Erythroblast (primary cell): ENCODE measurements at places on chromosomes 1 and 21.
A peak's percentile ranks its signal among the peaks of the same experiment; 100 is the strongest.

DNA sequence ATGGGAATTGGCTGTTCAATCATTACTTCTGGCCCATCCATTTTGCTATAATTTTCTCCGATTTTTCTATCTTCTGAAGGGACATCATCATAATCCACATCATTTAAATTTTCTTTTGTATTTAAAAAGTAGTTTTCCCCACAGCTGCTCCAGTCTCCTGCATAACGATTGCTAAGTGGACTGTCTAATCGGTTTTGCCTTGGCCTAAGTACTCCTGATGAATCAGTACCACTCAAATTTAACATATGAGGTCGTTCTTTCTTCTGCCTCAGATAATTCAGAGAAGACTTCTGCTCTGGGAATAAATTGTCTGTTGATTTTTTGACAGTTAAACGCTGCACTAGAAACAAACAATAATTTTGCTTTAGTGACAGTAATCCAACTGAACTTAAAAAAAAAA is 41.9 kb downstream of the SYDE2 start:
- no peak for DNase-seq

GRCh38 chr1:221097479-221098281 is 218.4 kb downstream of the HLX start:
- DNase-seq: peak; percentile 6

DNA sequence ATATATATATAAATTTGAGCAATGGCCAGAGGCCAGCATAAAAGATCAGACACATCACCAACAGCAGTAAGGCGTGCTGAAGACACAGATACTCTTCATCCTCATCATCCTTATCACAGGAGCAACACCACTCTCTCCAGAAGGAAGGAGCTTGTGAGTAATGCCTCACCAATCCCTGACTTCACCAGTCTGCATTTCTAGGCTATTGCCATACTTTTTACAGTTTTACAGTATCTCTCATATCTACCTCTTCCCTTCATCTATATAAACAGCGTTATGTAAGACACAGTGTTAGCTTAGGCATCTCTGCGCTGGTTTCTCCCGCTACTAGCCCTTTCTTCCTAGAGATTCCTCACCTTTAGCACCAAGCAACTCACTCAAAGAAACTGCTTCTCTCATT is 2.4 kb upstream of the ABL2 start:
- DNase-seq: no peak

DNA sequence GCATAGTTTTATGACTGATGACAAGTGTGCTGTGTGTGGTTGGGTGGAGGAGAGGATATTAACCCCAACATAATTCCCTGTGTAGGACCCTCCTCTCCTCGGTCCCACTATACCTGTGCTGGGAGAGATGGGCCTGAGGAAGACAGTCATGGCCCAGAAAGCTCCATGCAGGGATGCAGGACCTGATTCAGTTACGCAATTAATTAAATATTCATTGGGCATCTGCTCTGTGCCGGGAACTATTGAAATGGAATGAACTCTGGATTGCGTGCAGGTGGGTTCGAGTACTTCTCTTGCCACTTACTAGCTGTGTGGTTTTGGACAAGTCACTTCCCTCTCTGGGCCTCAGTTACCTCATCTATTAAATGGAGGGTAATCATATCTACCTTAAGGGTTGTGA is 74.6 kb downstream of the CD247 start:
- DNase-seq: no peak
